Anterior cingulate cortex (tissue), 58 donors: ENCODE measurements at places on chromosomes 1 and 21.

- no peak for DNase-seq
Observed at GRCh38 chr1:24806588-24806987, 61.3 kb downstream of the CLIC4 start.

DNA sequence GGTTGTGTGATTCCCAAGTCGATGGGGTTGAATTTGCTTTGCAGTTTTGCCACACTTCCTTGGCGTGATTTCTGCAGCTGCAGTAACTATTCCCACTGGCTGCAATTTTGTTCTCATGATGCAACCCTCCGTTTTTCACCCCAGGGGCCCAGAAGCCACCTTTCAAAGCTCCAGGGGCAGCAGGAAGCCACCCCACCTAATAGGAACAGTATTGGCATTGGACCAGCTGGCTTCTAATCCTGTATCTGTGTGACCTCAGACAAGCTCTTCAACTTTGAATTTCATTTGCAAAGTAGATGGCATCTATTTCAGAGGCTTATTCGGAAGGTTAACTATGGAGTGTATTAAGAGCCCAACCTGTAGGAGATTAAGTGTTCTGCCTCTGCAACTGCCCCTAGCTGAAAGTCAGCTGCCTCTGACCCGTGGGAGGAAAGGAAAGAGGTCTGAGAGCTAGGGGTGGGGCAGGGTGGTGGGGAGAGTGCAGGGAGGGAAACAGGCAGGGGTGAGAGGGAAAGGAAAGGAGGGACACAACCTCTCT lies 12.6 kb downstream of the C1orf115 start:
- no peak for DNase-seq

- no peak for DNase-seq
Observed at GRCh38 chr1:238652346-238652968, 733.9 kb upstream of the CHRM3 start.

DNA sequence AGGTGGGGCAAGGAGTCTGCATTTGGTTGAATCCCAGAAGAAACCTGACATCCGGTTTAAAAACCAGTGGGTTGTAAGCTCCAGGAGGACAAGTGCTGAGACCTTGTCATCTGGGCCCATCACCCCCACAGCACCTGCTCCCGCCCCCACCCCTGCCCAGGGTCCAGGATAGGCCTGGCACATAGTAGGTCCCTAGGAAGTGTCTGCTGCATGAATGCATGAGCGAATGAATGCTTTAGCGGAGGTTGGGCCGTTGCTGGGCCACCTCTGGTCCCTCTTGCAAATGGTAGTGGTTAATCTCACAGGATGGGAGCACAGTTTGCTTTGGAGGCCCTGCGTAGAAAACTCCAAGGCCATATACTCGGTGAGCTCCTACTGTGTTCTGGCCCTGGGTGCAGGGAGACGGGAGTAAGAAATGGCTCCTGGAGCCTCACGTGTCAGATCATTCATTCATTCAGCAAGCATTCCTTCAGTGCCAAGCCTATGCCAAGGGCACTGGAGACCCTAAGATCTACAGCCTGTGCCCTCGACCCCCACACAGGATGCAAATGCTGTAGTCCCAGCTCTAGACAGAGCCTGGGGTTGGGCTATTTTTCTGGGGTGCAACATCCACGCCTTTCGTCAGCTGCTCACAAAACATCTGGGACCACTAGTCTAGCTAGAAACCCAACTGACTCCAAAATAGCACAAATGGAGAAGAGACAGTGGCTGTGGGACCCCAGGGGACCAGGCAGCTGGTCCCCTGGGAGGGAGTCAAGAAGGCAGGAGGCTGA lies 28.9 kb downstream of the EPHA2 start:
- DNase-seq: no peak

DNA sequence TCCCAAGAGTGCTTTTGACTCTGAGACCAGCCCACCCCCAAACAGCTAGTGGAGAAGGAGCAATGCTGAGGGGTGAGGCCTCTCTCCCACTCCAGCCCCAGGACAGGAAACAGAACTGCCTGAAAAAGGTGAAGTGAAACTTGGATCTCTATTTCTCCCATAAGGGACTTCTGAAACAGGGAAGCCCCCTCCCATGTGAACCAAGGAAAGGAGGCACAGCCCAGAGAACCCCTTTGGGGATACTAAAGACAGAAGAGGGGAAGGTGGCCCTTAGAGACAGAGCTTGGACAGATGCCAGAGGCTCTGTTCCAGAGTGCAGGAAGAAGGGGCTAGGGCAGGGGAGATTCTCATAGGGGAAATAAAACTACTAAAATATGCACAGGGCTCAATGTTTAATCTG lies 2.9 kb downstream of the TNFAIP8L2 start:
- DNase-seq: no peak

DNA sequence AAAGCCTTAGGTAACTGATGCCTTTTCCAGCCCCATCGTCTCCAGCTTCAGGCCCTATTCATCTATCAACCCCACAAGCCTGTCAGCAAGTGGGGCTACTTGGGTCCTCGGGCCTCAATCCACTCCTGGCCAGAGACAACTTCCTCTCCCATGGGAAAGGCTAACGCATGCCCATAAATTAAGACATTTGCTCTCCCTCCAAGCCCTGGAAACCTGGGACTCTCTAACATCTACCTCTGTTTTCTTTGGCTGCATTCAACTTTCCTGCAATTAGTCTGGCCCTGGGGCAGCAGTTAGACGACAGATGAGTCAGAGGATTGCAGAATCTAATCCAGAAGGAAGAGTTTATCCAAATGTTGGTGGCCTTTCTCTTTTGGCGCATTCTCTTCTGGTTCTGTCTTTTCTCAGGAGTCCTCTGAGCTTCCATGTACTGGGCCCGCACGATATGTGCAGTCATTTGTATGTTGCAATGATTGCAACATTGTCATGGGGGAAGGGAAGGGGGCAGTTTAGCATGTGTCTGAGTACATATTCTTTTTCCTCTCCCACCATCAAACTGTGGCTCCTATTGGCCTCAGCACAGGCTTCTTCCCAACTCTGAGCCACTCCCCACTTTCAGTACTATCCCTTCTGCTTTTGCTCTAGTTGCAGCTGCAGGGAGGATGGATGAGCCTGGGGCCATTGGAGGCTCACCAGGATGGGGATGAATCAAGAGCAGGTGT lies 54.4 kb downstream of the NAV1 start:
- no peak for DNase-seq

- DNase-seq: no peak
Observed at GRCh38 chr1:210280221-210280620, 47.6 kb downstream of the SERTAD4 start.
